ENCODE measurements at places on chromosomes 5 and 9.
A peak's percentile ranks its signal among the peaks of the same experiment; 100 is the strongest.

- no peak for DNase-seq
These were observed 9.4 kb downstream of the OTULINL start for GRCh38 chr5:14590949-14591348.

GRCh38 chr9:107650321-107650720 is 160.8 kb upstream of the KLF4 start:
- no peak for DNase-seq

- DNase-seq: peak; percentile 2
These were observed at the start of gene HSDL2 for GRCh38 chr9:112380102-112380824. HSDL2 (plus strand) TSS chr9:112380108; CDS start chr9:112380164, 56 bp downstream.

DNA sequence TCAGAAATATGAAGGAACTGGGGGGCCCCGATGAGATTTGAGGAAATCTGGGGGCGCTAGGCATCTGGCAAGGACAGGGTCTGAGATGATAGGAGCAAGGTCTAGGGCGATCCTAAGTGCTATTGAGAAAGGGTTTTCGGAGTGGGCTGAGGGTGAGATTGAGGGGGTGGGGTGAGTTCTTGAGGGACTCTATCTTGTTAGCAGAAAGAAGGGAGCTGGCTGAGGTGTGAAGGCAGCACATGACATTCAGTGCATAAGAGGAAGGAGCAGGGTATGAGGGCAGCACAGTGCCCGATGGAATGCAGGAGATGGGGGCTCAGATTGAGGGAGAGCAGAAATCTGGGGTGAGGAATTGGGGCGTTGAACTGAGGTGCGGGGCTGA is 640 bp downstream of the TRIM32 start:
- peak; percentile 5 for DNase-seq

DNA sequence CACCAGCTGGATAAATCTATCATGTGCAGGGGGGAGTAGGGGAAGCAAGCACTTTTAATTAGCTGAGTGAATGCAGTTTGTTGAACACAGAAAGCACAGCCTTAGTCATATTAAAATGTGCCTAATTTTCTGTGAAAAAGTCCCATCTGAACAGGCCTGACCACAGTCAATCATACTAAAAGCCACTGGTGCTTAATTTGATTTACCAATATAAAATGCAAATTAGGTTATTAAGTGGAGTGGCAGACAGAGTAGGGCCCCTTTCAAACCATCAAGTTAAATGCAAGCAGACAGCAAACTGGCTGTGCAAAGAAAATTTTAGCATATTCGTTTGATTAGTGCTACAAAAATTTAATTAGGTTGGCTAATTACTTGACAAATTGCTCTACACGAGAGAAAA is 176.1 kb downstream of the ISL1 start:
- no peak for DNase-seq

GRCh38 chr5:152177626-152178349 is 227.3 kb downstream of the NMUR2 start:
- no peak for DNase-seq

DNA sequence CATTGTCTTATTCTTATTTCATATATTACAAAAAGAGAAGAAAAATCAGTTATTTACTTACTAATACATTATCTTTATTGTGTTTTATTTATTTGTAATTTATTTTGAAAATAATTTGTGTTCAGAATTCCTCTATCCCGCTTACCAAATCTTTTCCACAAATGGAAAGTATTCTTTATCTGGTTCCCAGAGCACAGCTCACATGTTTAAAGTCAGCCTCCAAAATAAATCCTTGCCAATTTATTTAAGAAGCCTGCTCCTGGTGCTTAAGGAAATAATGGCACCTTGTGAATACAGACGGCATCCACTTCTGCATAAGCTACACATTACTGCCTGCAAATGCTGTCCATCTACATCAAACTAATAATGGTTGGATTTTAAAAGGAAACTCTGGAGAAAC is 435.4 kb downstream of the MTRR start:
- no peak for DNase-seq

DNA sequence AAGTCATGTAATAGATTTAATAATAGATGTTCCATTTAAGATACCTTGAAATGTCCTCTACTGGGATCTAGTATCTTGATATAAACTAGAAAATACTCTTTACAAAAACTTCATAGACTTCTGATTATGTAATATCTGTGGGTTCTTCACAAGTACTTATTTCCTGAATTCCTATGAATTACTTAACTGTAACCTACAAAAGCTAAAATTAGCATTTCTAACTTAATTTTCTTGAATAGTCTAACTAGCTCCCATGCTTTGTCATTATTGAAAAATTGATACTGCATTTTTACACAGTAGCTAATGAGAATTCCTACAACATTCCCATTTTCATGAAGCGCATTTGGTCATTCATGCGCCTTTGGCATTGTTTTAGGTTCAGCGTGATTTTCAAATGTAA is 1828.2 kb downstream of the MAT2B start:
- no peak for DNase-seq

DNA sequence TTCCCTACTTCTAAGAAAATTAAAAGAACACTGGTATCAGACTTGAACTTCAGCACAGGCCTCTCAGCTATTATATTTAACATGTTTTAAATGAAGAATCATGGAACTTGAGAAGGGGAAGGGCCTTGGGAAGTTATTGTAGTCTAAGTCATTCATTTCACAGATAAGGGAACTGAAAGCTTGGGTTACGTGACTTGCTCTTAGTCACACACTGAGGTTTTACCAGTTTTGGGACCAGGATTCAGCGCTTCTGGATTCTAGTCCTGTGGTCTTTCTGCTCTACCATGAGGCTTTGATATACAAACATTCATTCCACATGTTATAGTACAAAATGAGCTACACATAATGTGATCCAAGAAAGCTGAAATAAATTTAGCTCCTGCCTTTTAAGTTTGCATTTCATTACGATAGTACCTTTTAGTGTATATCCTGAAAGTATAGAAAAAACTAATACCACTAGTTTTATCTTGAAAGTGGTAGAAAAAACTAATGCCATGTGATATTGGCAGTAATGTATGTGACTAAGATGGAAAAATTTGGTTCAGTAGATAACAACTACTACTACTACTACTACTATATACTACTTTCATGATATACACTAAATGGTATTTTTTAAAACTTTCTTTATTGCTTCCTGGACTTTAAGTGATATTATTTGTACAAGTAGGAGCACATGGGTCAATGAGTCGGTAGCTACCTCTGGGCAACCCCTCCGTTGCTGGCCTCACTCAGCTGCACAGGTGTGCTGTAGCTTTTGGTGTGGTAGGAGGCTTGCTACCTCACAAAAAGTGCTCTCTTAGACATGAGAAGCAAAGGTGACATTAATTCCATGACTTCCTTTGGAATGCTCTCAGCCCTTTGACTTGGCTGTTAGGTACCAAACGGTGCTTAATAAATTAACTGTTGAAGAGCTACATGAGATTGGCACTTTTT is 40.7 kb downstream of the F2RL2 start:
- no peak for DNase-seq

DNA sequence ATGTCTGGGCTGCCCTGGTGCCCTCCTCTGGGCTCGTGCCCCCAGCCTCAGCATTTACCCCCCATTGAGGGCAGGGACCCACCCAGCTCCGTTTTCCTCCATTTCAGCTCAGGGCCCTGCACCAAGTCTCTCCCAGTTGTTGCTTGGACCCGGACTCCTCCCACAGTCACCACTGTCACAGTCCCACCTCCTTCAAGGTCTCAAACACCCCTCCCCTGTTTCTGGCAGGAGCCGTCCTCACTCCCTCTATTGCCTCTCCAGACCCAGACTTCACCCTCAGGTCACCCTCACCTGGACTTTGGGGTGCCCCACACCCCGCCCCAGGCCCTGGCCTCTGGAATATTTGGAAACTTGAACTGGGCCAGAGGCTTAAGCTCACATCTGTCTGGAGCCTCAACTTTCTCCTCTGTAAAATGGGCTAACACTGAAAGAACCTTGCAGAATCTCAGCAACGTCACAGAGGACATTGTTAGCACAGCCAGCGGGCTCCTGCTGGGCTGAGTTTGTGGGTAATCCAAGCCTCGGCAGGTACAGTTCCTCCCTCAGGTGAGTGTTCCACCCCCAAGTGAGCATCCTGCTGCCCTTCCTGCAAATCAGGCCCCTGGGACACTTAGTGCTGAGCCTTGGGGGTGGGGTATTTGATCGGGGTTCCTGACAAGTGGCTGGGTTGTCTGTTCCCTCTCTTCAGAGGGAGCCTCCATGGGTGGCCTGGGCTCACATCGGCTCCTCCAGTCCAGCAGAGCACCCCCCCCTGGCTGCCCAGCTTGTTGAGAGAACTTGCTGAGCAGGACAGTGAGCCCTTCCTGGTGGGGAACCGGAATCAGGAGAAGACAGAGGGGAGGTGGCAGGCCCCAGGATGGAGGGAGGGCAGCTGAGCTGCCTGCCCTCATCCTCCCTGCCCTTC is 130.1 kb downstream of the C9orf50 start:
- no peak for DNase-seq

DNA sequence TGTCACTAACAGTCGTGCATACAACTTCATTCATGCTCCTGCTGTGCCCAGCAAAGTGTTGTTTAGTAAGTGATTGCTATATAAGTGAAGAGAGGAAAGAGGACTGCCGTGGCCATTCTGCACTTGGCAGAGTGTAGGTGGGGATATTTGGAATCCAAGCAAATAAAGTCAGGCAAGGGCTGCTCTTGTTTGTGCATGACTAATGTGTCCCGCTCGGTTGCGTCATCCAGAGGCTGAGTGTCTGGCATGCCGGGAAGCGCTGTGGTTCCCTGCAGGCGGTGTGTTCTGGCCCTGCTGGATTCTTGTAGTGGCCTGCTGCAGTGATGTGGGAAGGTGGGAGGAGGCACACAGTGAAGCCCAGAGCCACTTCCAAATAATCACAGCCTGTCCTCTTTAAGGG is 136.9 kb upstream of the ANKH start:
- no peak for DNase-seq

DNA sequence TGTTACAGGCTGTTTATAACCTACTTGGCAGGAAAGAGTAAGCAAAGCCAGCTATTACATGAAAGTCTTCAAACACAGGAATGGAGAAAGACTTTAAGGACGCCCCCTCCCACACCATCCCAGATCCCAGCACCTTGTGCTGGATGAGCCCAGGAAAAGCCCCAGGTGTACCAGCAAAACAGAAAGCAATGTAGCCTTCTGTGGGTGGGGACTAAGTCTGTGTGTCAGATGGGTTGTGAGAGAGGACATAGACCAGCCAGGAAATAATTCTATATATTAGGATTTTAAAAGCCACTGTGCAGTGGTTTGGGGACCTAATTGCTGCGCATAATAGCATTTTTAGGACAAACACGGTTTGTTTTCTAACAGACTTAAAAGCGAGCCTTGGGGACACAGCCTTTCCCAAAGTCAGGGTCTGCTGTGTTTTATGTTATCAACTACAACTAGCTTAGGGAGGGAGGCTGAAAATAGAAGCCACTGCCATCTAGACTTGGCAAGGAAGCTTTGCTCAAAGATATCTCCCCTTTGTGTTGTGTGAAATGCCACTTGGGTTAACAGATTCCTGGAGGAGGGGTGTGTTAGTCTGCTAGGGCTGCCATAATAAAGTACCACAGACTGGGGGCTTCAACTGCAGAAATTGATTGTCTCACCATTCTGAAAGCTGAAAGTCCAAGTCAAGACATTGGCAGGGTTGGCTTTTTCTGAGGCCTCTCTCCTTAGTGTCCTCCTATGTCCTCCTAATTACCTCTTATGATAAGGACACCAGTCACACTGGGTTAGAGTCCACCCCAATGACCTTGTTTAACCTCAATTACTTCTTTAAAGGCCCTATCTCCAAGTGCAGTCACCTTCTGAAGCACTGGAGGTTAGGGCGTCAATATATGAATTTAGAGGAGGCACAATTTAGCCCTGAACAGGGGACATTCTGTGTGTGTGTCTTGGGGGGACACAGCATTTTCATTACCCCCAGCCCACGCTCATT is 17.2 kb upstream of the UBE2QL1 start:
- no peak for DNase-seq

GRCh38 chr5:922436-923280 is 30.0 kb downstream of the TRIP13 start:
- no peak for DNase-seq

DNA sequence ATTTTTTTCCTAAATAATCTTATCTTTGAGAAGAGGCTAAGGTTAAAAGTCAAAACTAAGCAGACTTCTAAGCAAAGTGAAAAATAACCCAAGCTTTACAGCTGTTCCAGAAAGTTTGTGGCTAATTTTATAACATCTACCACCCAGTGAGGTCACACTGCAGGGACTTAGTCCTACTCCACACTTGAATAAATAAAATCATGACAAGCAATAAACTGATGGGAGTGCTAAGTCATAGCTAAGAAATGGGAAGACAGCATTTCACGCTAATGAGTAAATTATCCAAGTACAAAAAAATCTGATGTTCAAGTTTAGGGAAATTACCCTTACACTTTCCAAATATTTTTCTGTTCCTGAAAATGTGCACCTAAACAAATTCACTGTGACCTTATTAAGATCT is 47.7 kb downstream of the ZNF608 start:
- DNase-seq: no peak

- peak; percentile 81 for DNase-seq
These were observed at the start of gene RXRA for GRCh38 chr9:134325813-134326723. RXRA (plus strand) TSS chr9:134326455; CDS start chr9:134326632, 177 bp downstream.

- DNase-seq: no peak
These were observed 20.6 kb downstream of the JMY start for GRCh38 chr5:79256563-79256962.

- no peak for DNase-seq
These were observed 10.5 kb downstream of the DOCK2 start for GRCh38 chr5:169647566-169647965.

DNA sequence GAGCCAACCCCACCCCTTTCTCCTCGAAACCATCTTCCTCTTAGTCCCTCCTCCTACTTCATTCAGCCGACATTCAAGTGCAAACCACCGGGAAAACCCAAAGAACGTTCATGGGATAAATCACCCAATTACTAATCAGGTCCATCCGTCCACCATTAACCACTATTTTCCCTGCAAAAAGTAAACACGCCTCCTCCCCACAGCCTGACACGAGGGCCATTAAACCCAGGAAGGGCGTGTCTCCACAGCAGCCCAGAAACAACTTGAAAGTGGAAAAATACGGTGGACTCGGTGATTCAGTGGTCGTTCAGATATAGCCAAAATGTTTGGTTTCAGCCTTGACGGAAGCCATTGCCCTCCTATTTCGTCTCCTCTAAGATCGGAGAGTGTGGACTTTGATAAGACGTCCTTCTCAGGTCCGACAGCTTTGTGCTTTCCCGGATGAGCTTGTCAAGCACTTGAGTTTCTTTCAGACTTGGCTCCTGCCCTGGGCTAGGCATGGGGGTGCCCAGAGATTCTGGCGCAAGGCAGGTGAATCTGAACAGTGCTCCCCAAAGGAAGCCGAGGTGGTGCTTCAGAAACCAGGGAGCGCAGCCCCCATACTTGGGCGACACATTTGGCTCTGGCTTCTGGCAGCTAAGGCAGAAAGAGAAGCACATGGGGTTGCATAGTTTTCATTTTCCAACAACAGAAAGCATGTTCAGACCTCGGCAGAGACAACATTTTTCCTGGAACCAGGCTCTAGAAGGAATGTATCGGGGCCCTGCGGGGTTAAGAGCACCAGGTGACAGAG is 56.6 kb downstream of the SMIM23 start:
- DNase-seq: no peak

- DNase-seq: no peak
These were observed 69.0 kb downstream of the SCAMP1 start for GRCh38 chr5:78429332-78429980.

- no peak for DNase-seq
These were observed 58.6 kb upstream of the RICTOR start for GRCh38 chr5:39132792-39133191.
